ENCODE measurements at places on chromosomes 4 and X.

- DNase-seq = peak; percentile 84
Measured at GRCh38 chrX:47802589-47802988, 34.1 kb upstream of the ZNF81 start.

DNA sequence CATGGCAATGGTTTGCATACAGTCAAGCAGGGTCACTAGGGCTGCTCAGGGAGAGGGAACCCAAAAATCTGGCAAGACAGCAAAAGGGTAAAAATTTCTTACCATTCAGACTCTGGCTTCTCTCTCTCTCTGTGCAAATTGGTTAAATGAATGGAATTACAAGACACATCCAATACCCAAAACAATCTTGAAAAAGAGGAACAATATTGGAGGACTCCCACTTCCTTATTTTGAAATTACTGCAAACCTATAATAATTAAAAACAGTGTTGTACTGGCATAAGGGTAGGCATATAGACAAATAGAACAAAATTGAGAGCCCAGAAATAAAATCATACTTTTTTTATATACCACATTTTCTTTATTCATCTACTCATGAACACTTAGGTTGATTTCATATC is 24.1 kb downstream of the ETDA start:
- no peak for DNase-seq

GRCh38 chrX:110938977-110939732 is 143.5 kb upstream of the CHRDL1 start:
- no peak for DNase-seq

GRCh38 chr4:37812713-37813112 is 13.8 kb upstream of the PGM2 start:
- DNase-seq = no peak

DNA sequence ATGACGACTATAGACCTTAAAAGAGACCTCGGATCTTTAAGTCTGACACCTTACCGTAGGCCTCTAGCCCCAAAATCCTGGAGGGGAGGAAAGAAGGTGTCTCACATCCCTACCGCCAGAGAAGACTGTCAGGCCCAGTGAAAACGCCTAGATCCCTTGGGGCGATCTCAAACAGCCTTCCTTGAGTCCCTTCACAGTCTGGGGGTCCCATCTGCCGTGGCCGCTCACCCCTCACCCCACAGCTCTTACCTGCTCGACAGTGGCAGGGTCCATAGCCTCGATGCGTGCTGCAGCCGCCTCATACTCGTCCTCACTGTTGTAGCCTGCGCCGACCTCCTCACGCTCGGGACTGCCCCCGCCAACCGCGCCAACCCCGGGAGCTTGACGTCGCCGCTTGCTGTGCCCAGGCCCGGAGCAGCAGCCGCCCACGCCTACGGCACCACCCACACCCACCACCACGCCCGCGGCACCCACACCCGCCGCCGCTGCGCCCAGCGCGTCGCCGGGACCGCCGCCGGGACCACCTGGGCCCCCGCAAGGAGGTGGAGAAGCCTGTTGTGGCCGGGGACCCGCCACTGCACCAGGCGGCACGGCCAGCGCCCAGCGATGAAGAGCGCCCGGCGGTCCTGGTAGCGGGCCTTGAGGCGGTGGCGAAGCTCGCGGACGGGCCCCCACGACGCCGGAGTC is 536 bp downstream of the OTUD5 start:
- no peak for DNase-seq

- DNase-seq = no peak
Measured at GRCh38 chr4:7822877-7823276, 116.8 kb downstream of the AFAP1 start.

DNA sequence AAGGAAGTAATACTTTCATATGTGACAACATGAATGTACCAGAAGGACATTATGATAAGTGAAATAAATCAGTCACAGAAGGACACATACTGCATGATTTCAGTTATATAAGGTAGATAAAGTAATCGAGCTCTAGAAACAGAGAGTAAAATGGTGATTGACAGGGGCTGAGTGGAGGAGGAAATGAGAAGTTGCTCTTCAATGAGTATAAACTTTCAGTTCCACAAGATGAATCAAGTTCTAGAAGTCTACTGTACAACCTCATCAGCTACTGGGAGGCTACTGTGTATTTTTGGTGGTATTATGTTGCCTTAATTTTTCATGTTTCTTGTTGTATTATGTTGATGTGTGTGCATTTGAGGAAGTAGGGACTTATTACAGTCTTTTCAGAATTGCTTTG is 270.9 kb upstream of the GRIA3 start:
- no peak for DNase-seq

DNA sequence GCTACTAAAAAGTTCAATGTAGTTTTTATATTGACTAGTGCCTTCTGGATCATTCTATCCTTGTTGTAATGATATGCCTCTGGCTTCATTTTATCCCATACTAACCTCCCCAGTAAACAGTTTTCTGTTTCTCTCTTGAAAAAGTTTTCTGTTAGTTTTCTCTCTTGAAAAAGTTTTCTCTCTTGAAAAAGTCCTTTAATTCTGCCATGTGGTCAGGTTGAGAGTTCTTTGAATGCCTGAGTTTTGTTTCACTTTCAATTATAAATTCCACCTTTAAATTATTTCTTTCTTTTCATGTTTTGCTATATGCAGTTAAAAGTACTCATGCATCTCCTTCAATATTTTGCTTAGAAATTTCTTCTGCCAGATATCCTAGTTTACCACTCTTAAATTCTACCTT is 1139.6 kb downstream of the STPG2 start:
- DNase-seq = no peak

DNA sequence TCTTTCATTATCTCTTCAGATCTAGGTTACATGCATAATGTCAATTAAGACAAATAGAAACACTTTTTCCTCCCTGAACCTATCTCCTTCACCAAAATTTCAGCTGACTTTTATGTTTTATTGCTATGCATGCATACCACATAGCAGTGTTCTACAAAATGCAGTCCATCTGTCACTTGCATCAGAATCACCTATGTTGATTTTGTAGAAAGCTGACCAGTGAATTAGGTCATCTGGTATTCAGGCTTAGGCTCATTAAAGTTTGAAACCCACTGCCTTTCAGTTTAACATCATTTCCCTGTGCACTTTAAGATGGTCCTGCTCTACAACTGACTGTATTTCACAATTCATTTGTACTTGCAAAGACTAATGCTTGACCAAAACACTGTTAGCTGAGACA is 277.9 kb downstream of the CFAP299 start:
- DNase-seq = no peak

DNA sequence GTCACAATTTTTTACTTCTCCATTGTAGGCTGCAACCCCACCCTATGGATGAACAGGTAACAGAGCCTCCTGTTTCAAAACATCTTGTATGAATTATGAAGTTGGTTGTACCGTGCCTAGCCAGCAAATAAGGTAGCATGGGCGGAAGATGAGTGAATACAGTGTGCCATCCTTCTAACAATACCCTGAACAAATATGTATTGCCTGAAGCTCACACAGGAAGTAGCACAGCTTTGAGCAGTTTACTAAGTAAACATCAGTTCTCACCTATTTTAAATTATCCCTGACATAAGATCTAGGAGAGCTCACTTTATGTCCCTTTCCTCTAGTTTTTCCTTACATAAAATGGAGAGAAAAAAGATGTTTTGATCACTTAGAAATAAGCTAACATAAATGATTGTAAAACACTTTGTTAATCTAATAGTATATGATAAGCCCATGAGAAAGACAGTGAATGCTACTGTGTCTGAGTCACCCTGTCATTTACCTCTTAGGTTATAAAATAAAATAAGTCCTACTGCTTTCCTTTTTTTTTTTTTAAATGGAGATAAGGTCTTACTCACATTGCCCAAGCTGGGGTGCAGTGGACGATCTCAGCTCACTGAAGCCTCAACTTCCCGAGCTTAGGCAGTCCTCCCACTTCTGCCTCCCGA is 36.6 kb downstream of the GRSF1 start:
- DNase-seq = peak; percentile 2

- DNase-seq = no peak
Measured at GRCh38 chr4:112952313-112952700, 97.1 kb upstream of the ANK2 start.

DNA sequence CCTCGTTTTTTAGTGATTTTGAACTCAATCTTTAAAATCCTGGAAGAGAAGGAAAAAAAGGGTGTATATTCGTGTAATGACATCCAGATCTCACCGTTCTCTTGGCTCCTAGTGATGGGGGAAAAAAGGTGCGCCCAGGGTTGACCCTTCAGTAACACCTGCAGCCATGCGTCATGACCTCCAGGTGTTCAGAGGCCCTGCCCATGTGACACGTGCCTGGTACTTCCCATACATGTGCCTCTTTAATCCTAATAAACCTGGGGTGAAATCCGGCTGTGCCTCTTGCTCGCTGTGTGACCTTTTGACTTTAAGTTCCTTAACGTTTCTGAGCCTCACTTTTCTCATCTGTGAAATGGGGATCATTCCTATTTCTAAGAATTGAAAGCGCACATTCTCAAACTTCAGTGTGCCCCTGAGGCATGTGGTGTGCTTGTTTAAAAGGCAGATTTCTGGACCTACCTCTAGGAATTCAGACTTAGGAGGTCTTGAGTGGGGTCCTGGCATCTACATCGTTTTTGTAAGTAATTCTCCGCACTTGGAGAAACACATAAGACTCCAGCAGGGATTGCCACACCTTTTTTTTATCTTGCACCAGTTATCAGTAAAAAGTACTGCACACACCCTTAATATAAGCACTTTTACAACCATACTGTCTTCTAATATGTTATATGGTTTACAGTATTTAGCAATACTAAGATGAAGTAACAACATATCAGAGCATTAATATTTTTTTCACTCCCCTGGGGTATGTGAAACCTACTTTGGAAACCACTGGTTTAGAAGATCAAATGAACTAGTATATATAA is 90.1 kb downstream of the RELL1 start:
- no peak for DNase-seq

DNA sequence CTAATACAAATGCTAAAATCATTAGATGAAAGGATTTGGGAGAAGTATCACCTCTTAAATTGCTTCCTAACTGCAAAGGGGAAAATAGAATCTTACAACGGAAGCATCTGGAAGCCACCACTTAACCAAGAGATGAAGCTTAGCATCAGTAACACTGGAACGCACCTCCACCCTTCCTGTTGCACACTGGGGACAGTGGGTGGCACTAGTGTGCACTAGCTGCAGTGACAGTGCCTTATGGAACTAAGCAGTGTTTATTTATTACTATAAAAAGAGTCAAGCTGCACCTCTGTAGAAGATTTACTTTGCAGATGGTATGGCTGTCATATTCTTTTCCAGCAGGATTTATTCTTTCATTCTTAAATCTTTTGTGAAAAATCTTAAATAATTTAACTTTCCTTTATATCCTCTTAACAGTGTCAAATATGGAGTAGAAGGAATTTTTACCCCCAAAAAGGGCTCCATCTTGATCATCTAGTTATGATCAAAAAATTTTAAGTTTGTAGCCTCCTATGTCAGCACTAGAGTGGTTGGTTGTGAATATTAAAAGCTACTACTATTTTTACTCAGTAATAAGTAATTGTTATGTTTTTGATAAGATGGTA is 76.7 kb downstream of the SCD5 start:
- peak; percentile 7 for DNase-seq

GRCh38 chr4:92199135-92199534 is 104.6 kb upstream of the GRID2 start:
- DNase-seq = no peak

DNA sequence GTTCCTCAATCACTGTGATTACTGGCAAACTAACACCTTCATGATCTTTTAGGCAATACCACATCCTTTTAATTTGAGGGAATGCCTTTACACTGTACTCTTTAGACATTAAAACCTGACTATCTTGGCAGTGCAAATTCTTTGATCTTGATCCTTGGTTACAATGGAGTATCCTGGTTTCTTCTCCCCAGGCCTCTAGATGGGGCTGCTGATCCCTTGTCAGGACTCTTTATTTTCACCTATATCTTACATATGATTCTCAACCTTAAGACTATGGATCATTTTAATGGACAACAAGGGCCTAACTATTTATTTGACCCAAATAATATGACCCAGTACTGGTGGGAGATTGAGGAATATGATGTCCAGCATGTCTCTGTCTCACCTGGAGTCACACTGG is 1005.5 kb upstream of the INTU start:
- DNase-seq = peak; percentile 48

- no peak for DNase-seq
Measured at GRCh38 chr4:14371131-14371530, 631.1 kb upstream of the CPEB2 start.

DNA sequence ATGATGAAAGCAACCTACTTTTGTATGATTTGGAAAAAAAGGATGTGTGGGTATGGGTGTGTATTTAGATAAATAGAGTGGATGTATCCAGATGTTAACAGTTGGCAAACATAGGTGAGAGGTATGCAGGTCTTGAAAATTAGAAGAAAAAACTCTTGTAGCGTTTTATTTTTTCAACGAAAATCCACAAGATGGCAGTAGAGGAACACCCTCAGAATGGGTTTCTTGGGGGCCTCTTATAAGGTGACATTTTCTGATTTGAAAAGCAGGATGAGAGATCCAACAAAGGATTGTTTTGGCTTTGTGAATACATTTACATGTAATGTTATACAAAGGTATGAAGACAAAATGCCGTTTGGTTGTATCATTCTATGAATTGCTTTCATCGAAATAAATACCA is 68.3 kb downstream of the FMR1NB start:
- DNase-seq = no peak

- DNase-seq = no peak
Measured at GRCh38 chrX:36867143-36867542, 141.0 kb upstream of the FAM47C start.

DNA sequence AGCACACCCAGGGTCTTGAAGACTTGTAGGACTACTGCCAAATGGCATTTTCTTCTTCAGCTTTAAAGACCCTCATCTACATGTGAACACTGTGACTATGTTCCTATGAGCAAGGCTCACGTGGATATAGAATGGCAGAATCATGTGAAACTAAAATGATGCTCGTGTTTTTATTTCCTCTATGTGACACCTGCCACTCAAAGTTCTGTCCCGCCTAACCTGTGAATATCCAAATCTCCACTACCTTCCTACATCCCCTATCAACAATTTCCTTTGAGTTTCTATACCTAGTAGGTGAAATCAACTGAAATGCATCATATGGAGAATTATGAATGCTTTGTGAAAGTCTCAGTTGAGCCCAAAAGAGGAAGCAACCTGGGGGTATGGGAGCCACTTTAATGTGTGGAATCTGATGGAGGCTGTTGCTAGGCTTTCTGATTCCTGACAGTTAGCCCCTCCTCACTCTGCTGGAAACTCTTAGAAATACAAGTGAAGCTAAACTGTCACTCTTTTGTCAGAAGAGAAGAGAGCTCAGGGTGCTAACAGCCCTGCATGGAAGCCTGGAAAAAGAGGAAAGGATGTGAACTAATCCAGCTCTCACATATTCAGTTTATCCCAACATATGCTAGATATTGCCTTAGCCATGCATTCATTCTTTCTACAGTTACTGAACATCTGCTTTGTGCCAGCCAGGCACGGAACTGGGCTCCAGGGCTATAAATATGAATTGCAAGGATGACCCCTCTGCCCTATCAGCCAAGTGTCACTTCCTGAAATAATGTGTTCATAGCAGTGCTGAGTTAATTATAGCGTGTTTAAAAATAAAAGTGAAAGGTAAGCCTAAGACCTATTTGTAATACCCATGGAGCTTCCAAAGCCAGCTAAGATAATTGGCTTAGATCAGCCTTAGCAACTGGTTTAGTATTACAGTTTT is 11.0 kb downstream of the LHFPL1 start:
- DNase-seq = no peak

Data from T47D (cell line).